T-helper 22 cell (primary cell): ENCODE measurements at places on chromosomes 3 and 15.
A peak's percentile ranks its signal among the peaks of the same experiment; 100 is the strongest.

DNA sequence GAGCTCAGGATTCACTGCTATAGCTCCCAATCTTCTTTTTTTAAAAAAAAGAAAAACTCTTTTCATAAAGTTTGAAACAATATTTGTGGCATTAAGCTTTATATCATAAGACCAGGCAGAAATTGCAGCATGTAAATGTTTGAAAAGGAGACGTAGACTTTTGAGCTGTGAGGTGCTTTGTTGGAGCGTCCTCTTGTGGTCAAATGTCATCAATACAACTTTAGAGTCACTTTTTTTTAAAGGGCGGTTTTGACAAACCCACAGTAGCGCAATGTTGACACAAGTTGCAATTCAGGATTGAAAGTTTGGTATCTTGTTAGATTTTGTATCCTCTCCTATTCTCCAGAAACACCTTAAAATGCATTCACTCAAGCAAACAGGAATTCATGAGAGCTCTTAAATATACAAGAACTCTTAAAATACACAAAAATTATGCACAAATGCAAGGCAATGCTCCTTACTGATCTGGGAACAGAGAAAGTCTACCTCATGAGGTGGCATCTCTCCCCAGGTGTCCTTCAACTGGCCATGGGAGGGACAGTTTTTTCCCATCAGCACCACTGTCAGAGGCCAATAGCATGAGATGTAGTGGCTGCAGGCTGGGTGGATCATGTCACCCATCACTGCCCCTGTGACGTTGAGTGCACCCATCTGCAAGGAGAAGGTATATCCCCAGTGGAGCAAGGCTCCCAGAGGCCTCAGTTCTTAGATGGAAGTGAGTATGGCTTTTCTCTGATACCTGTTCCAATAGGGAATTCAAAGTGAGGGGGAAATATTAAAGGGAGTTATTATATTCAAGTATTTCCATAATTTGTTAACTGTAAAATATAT, 70.7 kb downstream of the ANXA2 start:
- DNase-seq: no peak

DNA sequence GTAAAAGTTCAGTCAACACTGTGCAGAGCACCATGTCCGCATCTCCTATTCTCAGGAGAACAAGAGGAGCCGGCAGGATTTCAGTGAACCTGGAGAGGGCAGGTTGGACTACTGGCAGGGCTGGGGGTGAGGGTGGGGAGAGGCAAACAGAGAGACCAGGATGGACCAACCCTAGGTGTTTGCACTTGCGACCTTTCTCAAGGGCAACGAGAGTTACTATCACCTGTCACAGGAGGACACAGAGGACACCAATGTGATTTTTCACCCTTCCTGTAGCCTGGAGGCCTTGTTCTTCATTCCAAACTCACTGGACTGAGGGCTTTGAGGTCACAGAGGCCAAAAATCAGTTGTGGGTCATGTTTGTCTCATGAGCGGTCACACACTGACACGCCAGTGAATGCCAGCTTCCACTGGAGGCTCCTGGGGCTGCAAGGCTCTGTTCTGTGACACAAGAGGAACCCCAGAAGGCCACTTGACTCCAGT, 89.5 kb downstream of the CPN2 start:
- no peak for DNase-seq

DNA sequence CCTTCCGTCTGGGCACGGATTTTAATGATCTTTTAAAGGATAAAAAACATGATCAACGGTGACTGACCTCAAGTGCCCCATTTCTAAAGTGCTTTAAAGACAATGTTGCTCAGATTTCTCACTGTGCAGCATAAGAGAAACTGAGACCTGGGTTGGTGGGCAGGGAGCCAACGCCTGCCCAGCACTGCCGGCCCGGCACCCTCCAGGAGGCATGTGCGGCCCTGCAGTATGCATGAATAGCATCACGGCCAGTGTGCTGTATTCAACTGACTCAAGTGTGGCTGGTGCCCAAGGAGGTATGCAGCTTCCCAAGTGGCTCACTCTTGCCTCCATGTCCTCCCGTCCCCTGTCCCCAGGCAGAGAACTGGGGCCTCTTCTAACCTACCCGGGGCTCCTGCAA, 30.3 kb downstream of the SEC61A1 start:
- no peak for DNase-seq

DNA sequence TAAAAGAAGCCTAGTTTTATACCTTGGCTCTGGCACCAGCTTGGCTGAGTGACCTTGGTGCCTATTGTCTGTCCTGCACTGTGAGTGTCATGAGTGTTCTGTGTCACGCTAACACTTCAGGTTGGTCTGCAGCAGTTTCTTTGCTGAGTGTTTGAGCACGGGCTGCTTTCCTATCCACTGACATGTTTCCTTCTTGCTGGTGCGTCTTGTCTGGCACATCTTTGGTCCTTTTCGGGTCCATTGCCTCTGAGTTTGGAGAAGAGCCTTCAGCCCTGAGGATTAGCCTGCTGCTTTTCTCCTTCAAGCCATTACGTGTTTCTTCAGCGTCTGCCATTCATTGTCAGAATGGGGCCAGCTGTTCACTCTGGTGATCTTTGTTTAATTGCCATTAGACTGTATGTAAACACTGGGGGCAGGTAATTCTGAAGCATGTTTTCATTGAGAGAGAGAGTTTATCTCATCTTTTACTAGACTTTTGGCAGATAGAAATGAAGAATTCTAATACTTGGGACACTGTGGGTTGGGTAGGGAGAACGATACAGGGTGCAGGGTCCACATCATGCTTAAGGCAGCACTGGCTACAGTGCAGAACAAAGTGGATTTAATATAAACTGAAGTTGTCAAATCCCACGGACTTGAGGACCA, 55.5 kb downstream of the LRRC28 start:
- DNase-seq: no peak

DNA sequence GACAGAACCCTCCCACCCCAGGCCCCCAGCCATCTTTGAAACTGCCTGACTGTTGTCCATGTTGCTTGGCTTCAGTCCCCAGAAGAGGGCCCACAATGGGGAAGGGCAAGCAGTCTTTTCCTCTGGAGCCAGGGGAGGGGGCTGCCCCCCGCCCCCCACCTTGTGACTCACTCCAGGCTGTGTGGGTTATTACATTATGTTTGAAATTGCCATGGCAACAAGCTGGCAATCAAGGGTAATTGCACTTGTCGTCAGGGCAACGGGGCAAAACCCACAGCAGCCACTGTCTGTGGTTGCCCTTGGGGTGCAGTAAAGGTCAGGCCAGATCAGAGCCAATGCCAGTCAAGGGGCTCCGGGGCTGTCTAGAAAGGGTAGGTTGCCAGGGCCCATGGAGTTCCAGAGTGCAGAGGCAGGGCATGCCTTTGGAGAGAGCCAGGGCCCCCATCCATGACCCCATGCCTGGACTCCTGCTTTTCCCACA, 3.1 kb upstream of the CAMKV start:
- DNase-seq: peak; percentile 41

- no peak for DNase-seq
Measured at GRCh38 chr3:114900908-114901307, 246.2 kb downstream of the ZBTB20 start.

- no peak for DNase-seq
Measured at GRCh38 chr3:57019057-57019456, 41.4 kb upstream of the SPATA12 start.

GRCh38 chr15:66424963-66425612, 38.4 kb downstream of the MAP2K1 start:
- no peak for DNase-seq

DNA sequence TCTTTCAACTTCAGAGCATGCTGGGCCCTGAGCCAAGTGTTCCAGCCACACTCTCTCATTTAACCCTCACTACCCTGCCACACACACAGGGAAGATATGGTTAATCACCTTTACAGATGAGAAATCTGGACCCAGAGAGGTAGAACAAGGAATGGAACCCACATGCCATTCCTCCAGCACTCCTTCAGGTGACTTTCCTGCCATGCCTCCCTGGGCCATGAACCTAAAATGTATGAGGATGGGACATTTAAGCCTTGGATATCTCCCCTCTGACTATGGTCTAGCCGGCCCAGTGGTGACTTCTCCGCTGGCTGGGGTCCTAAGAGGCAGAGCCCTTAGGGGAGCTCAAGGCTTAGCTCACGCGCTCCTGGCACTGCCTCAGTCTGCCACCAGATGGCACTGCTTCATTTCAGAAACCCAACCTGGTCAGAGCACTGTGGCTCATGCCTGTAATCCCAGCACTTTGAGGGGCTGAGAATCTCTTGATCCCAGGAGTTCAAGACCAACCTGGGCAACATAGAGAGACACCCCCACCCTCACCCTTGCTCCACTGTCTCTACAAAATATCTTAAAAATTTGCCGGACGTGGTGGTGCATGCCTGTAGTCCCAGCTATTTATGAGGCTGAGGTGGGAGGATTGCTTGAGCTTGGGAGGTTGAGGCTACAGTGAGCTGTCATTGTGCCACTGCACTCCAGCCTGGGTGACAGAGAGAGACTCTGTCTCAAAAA, 2.2 kb upstream of the DCAF1 start:
- DNase-seq: peak; percentile 48
